NCI-H187 treated with DMSO at 0.1 percent for 48 hours (cell line): ENCODE measurements at places on chromosomes 3 and 15.

DNA sequence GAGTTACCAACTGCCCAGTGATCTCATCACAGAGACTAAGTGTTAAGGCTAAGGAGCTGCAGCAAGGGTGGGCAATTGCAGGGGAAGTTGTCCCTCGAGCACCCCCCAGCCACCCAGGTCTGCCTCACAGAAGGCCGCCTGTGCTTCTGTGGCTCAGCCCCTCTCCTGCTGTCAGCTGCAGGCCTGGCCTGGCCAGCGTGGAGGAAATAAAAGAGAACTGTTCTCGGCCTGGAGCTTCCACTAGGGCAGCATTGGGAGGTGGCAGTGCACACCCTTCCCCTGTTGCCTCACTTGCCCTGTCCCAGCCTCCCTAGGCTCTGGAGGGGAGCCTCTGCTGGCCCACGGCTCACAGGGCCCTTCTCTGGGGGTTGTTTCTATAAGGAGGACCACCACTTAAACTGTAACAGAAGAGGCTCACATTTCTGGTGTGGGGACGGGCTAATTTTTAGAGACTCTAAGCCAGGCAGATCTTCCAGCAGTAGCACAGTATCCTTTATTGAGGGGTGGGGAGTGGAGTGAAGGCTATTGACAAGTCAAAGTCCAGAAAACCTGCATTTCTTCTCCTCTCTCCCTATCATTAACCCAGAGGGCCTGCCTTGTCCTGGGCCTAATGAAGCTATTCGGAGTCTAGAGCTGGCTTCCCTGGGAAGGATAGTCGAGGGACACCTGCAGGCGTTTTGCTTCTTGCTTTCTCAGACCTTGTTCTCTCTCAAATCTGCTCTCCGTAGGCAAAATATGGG, 75.6 kb upstream of the ADPGK start:
- DNase-seq = no peak

DNA sequence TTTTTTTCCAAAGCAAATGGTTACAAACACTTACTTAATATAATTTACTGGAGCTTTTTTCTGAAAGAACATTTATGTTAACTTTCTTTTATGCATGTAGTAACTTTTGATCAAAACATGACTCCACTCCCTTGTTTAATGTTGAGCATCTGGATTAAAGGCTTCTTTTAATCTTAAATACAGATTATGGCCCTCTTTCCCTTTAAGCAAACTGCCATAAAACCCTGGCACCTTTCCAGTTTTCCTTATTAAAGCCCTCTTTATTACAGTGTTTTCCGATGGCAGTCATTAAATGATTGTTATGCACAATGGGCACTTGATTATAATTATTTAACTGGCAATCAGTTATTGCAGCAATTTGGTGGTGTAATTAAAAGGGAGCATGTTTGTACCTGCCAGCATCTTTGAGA, 167.0 kb downstream of the VGLL4 start:
- no peak for DNase-seq

GRCh38 chr3:167078070-167078622, 302.0 kb downstream of the ZBBX start:
- no peak for DNase-seq

DNA sequence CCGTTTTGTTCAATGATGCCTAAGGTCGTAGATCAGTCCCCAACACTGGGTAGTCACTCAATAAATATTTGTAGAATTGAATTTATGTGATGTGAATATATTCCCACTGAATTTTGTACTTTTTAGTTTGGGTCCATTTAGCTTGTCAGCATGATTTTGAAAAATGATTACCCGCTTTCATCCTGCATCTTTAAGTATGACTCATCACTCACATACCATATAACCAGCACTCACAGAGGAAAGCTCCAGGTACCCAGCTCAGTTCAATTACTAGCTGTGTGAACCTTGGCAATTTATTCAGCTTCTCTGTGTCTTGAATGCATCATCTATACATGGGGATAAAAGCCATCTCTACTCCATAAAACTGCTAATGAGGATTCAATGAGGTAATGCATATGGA, 2.2 kb upstream of the MLF1 start:
- DNase-seq = no peak

GRCh38 chr3:4060064-4060463, 243.1 kb upstream of the SETMAR start:
- no peak for DNase-seq

- no peak for DNase-seq
Measured at GRCh38 chr3:197002701-197003454, 26.7 kb downstream of the MELTF start.

GRCh38 chr15:39413558-39413957, 167.3 kb upstream of the THBS1 start:
- no peak for DNase-seq

DNA sequence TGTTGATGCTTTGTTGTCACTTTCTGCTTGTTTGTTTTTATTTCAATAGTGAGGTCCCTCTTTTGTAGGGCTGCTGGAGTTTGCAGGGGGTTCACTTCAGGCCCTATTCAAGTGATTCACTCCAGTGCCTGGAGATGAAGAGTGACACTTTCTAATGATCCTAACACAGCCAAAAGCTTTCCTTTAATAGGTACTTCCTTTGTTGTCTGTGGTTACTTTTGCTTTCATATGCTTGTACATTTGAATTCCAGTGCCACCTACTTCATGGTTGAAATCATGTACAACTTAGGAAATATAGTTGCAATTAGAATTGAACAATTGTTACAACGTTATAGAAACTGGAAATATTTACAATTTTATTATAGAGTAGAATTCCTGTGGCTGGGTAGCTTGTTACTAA, 466.8 kb upstream of the EPHA3 start:
- no peak for DNase-seq

- DNase-seq = no peak
Measured at GRCh38 chr3:24196526-24196925, 251.4 kb downstream of the NR1D2 start.

- no peak for DNase-seq
Measured at GRCh38 chr3:100072326-100073048, 41.8 kb downstream of the FILIP1L start.

DNA sequence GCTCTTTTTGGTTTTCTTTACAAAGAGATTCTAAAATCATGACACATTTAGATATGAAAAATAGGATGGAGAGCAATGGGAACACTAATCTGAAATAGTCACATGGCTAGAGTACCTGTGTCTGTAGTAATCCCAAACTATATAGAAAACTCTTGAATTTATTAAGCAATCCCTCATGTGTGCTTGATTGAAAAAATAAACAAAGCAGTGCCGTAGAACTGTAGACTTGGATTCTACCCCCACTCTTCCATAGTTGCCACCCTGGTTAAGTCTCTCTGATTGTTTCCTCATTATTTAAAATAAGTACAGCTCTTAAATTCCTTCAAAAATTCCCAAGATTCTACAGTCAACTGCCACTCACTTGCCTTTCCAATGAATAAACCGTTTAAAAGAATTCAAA, 58.9 kb upstream of the ACTC1 start:
- DNase-seq = no peak

- DNase-seq = no peak
Measured at GRCh38 chr3:43043793-43044192, 62.1 kb downstream of the POMGNT2 start.

GRCh38 chr3:116614795-116615362, 94.7 kb upstream of the TUSC7 start:
- no peak for DNase-seq

DNA sequence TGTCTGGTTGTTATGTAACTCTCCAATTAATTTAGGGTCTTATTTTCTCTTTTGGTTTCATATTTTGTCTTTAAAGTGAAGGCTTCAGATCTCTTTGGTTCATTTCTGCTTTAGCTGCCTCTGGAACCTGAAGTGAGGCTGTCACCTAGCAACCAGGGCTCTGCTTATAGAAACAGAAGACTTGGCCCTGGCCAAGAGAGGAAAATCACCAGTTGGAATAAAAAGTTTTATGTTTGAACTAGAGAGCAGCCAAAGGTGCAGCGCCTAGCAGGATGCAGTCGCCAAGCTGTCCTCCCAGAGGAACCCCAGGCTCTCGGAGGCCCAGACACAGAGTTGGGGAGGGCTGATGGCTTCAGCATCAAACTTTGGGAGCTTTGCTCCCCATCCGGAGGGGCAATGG, 41.1 kb downstream of the LYZL4 start:
- no peak for DNase-seq

DNA sequence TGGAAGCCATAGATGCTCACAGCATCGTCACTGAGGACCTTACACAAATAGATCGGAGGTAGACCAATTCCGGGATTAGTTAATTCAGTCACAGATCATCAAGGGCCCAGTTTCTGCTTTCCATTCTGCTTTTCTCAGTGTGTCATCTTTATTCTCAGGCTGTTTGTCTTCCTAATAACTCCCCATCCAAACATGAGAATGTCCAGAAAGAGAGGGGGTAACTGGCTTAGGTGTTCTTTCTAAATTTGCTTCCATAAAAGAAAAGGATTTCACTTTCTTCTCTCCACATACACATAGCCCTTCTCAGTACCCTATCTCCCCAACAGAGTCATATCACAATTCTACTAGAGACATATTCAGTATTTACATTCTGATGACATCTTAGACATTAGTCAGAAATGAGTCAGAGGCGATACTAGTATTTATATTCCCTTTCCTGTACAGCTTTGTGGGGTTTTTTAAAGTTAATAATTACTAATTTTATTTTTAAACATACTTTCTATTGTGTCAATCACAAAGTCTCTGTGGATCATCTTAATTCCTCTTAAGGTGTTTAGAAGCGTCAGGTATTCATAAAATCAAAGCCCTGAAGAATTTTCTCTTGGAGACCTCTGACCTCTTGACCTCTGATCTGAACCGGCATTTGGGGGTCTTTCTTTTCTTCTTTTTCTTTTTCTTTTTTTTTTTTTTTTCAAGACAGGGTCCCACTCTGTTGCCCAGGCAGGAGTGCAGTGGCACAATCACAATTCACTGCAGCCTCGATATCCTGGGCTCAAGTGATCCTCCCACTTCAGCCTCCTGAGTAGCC, 24.3 kb upstream of the IL12A start:
- no peak for DNase-seq

- DNase-seq = no peak
Measured at GRCh38 chr3:111999484-112000324, 982 bp downstream of the TAGLN3 start.

DNA sequence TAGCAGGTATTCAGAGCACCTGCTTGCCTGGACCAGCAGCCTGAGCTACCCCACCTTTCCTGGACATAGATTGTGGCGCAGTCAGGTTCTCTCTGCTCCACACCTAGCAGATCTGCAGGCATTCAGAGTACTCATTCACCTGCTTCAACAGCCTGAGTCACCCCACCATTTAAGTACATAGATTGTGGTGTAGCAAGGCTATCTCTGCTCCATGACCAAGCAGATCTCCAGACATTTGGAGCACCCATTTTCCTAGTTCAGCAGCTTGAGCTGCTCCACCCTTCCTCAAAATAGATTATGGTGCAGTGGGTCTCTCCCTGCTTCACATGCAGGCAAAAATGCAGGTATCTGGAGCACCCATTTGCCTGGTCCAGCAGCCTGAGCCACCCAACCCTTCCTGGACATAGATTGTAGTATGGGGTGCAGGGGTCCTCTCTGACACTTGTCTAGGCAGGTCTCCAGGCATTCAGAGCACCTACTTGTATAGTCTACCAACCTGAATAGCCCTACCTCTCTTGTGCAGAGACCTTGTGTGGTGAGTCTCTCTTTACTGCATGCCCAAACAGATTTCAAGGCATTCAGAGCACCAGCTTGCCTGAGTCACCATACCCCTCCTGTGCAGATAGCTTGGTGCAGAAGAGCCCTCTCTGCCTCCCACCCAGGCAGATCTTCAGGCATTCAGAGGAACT, 466.0 kb upstream of the THBS1 start:
- DNase-seq = no peak

DNA sequence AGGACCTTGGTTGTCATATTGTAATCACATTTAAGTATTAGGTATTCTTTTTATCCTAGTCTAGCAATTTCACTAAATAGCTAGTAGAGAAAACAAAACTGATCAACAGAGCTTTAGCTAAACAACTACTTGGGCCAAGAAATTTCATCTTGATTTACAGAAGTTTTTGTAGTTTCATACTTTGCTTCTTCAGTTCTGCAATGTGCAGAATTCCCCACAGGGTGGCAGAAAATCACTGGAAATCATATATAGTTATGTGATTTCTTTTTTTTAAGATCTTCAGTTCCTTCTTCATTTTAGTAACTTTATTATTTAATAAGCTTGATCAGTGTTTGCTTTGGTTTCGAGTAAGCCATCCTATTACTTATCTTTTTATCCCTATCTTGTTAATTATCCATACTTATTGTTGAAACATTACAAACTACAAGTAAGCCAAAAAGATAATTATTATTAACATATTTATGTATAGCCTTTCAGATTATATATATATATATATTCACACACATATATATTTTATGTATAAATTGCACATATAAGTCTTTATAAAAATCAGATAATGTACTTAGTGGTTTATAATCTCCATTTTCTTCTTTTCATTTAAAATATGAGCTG, 2.2 kb upstream of the BNIP2 start:
- DNase-seq = no peak

DNA sequence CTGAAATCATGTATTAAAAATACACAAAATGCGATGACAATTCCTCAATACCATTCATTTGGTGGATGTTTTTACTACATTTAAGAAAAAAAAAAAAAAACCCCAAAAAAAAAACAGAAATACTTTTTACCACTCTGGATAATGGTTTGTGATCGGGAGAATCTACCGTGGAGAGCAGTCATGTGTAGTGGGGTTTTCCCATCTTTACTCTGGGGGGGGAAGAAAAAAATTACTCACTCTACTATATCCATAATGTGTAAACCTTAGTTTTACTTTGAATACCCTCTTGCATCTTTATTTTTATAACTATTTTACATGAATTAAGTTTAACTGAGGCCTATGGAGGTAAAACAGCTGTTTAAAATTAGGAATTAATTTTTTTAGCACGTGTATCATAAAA, 83.3 kb downstream of the ANKRD28 start:
- DNase-seq = no peak

- no peak for DNase-seq
Measured at GRCh38 chr3:125163739-125164601, 48.6 kb downstream of the SLC12A8 start.

DNA sequence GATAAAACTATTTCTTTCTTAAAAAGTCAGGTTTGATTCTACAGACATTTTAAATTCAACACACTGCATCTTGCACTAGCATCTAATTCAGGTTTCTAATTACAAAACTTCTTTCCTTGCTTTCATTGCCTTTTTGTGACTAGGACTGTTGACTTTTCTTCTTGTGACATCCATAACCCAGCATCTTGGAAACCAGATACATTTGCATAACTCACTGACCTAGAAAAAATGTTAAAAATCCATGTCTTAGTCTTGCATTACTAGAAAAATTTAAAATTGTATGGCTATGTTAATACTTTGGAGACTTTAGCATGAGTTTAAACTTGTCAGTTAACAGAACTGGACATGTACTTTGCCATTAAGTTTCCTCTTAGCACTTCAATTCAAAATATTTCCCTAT, 72.7 kb downstream of the DTWD1 start:
- no peak for DNase-seq

DNA sequence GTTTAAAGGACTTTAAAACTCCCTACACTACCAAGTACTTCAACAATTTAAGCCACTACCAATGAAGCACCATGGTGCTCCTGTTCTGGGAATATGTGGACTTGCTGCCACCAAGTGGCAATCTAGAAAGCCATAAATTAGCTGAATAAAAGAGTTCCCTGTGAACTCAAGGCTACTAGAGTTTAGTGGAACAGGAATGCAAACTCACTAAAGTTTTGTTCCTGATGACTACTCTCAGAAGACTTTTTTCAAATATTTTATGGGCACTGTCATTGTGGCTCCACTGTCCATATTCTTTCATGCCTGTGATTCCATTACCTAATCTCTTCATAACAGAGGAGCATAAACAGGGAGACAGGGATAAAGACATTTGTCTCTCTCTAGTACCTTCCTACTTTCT, 63.9 kb downstream of the TMCC1 start:
- no peak for DNase-seq

- DNase-seq = no peak
Measured at GRCh38 chr15:81950841-81951414, 94.9 kb downstream of the MEX3B start.
